ENCODE measurements at places on chromosomes 4 and X.

DNA sequence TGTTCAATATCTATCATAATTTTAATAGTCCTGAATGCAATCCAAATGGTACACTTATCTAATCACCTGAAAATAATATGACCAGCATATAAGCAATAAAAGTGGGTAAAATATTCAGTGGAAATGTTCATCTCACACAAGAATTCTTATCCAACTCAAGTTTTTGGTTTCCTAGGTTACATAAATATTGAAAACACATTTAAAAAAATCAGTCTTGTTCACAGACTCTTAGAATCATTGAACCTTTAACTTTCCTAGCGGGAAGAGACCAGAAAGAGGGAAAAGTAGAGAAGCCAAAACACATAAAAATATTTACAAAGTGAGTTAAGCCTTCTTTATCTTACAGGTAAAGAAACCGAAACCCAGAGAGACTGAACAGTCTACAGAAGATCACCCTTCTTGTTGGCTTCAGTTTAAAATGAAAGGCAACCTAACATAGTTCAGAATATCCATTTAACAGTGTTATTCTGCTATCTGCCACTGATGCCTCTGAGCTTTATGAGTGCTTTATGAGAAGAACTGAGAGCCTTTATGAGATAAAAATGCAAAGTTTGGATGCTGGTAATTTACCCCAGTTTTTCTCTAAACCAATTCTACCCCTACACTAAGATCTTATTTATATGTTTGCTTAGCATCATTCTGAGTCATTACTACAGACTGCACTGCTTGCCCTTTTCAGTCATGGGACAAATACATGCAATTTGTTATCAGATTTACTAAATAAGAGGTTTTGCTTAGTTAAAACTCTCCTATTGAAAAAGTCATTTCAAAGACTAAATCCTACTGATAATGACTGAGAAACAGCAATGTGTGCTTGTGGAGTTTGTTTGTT lies 453.3 kb upstream of the INTU start:
- DNase-seq, result no peak

- no peak for DNase-seq
Measured at GRCh38 chr4:34464196-34464595, 1780.1 kb downstream of the ARAP2 start.

GRCh38 chr4:152522245-152522644 lies 13.6 kb downstream of the FBXW7 start:
- DNase-seq, result no peak

DNA sequence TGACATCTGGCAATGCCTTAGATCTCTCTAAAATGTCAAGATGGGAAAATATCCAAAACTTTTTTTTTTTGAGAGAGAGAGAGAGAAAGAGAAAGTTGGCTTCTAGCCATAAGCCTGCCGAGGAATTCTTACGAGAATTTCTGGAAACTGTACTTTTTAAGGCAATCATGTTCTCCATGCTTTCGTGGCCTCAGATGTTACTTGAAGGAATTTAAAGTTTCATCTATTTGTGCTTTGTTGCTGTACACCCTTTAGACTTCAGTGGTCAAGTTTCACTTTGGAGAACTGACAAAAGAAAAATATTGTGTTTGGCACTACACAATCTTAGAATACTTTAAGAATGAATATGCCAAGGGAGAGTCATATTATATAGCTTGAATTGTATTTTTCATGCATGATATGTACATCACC lies 53.9 kb downstream of the FAT4 start:
- DNase-seq, result no peak

DNA sequence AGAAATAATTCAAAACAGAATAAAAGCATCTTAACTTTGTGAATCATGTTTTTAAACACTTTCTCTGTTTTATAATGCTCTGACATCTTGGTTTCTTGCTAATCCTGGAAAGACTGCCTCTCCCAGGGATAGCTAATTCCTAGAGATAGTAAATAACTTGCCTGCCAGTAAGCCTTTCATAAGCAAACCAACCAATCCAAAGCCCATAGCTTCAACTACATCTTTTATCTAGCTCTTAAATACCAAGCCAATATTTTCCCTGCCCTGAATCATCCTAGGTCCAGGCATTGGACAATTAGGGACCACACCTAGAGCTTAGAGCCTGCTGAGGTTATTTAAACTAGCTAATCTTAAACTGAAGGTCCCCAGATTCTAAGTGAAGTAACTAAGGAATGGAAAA lies 223.7 kb upstream of the DIPK2B start:
- DNase-seq, result no peak

- no peak for DNase-seq
Measured at GRCh38 chr4:108333353-108333942, 164.7 kb upstream of the LEF1 start.

DNA sequence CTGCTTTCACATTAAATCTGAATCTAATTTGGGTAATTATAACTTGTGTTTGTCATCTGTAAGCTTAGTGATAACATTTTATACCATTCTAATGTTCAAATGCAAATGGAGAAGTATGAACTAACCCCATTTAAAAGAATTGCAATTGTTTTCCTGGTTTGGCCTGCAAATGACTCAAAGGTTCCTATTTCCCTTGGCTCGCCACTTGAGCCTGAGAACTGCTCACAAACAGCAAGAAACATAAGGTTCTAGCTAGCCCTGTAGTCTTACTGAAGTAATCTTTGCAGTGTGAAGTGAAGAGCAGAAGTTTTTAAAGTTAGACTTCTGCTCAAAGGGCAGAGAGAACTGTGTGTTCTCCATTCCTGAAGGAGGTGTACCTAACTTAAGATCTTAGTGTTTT lies 27.2 kb downstream of the UPRT start:
- DNase-seq, result no peak

DNA sequence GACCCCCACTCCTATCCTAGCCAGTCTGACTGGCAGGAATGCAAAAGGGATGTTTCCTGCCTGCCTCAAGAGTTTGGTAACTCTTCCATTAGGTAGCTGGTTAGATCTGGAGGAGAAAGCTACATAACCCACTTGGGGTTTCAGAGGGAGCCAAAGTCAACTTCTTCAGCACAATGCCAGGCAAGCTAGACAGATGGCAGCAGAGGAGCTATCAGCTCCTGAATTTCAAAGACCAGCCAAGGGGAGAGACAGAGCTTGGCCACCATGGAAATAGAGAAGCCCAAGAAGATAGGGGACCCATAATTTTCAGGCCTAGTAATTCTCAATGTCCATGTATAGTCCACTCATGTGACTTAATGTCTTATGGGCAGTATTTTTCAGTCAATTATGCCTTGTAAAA lies 56.4 kb downstream of the PGRMC1 start:
- DNase-seq, result no peak

GRCh38 chr4:108313546-108314339 lies 145.0 kb upstream of the LEF1 start:
- DNase-seq, result no peak

DNA sequence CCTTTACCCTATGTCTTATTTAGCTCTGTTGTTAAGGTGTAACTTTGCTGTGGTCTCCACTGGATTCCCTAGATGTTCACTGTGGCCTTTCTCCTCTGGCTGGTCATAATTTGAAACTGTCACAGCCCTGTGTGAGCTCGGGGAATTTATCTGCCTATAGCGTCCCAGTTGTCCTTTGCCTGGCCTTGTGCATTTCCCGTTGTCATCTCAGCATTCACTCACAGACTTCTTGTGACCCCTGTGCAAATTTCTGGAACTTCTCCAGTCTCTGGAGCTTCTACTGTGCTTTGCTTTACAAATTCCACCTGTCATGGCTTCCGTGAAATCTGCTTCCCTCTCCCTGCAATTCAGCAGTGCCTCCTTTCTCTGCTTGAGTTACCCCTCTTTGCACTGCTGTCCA lies 106.7 kb downstream of the WWC2 start:
- no peak for DNase-seq

DNA sequence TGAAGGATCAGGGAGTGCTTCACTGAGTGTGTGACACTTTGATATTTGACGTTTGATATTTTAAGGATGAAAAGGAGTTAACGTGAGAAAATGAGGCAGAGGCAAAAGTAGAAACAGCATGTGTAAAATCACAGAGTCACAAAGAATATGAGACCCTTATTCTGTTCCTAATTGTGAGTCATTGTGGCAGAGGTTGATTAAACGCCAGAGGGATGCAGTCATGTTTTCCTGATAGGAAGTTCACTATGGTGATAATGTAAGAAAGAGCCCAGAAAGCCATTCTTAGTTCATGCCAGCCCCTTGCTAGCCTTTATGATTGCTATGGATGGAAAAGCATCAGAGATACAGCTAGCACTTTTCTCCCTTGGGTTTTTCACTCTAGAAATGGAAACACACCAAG lies 33.5 kb upstream of the IGSF1 start:
- DNase-seq, result no peak

- DNase-seq, result no peak
Measured at GRCh38 chrX:29044423-29045184, 457.4 kb downstream of the IL1RAPL1 start.

GRCh38 chr4:101931619-101932018 lies 141.1 kb downstream of the BANK1 start:
- DNase-seq, result no peak

DNA sequence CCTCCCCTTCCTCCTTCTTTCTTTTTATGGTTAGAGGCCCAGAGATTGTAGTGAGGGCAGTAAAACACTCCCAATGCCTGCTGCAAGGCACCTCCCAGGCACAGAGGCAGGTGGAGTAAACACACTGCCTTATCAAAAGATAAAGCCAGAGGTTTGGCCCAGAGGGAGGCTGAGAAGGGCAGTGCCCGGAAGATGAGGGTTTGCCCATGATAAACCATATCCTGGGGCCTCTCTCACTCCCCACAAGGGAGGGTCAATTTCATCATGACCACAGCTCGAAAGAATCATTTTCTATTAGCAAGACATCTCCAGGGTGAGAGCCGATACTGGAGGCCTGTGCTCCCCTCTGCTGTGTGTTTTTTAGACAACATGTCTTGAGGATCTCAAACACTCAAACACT lies 98.5 kb upstream of the FAM9C start:
- DNase-seq, result peak; percentile 84

DNA sequence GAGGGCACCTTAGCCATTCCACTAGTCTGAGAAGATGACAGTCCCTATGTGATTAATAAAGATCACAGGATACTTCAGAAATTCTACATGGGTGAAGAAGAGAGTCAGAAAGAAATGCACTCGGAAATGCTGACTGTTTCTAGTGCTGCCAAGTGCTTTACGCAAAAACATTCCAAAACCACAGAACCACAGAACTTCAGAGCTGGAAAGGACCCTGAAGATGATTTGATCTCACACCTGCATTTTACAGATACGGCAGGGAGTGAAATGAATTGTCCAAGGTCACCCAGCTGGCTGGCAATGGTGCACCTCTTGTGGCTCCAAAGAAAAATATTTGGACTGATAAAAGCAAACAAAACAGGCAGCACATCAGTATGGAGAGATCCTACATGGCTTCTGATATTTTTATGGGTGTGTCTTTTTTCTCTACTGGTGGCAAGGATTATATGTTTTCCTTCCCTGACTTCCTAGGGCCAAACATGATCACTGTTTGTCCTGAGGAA lies 115.9 kb downstream of the MAML3 start:
- no peak for DNase-seq

GRCh38 chr4:81452452-81453006 lies 19.2 kb downstream of the RASGEF1B start:
- no peak for DNase-seq

DNA sequence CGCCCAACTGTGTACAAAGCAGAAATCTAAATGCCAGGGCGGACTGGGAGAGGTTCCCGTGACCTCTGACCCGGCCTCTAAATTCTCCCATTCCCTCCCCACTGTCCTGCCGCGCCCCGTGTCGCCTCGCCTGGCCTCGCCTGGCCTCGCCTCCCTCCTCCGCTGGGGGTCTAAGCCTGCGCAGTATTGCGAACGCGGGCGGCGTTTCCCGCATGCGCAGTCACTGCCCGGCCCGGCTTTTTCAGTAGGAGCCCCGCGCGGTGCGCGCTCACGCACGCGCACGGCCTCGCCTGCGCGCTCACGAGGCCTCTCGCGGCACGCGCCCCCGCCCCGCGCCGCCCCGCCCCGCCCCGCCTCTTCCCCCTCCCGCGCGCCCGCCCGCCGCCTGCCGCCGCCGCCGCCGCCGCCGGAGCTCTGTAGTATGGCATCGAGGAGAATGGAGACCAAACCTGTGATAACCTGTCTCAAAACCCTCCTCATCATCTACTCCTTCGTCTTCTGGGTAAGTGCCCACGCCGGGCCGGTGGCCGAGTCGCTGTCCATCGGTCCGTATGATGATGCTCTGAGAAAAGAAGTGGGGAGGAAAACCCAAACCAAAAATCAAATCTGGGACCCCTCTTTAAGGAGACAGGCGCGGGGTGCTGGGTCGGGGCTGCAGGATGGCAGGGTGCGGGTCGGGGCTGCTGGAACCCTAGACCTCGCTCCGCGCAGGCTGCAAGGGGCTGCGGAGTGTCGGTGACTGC lies at the start of gene TSPAN7:
TSPAN7 (plus strand) TSS at position 417 of the 743 bp plus-strand sequence; CDS start at position 422, 5 bp downstream.
- no peak for DNase-seq

DNA sequence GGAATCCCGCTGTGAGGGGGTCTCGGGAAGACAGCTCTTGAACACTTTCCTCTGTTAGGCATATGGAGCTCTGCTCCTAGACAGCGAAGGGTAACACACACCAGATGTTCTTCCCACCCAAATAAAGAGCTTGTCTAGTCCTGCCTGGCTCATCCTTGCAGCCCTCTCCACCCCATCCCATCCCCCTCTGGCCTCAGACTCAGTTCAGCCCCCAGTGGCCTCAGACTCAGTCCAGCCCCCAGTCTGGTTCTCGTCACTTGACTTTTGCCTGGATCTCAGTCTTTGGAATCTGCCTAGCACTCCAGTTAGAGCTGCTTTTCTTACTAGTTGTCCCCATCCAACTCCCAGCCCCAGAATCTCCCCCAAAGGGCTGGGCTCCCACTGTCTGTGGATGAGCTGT lies 14.9 kb downstream of the RAB33A start:
- DNase-seq, result no peak

- DNase-seq, result no peak
Measured at GRCh38 chr4:84690481-84690880, 107.6 kb downstream of the CDS1 start.

DNA sequence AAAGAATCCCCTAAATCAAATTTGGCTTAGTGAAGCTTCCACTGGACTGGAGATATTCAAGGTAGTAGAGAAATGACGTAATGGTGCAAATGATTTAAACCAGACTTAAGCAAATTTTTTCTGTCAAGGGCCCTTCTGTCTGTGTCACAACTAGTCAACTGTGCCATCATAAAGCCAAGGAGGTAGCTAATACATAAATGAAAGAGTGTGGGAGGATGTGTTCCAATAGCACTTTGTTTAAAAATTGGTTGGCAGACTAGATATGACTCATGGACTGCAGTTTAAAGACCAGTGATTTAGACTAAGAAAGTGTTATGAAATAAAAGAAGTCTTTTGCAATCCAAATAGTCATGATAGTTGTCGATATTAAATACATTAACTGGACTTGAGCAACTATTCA lies 24.3 kb upstream of the TEX13C start:
- no peak for DNase-seq

- DNase-seq, result no peak
Measured at GRCh38 chr4:139700568-139700967, 34.9 kb downstream of the MGST2 start.

- DNase-seq, result no peak
Measured at GRCh38 chr4:11604821-11605220, 176.1 kb upstream of the HS3ST1 start.

- DNase-seq, result no peak
Measured at GRCh38 chr4:153909672-153910071, 120.8 kb upstream of the SFRP2 start.

- no peak for DNase-seq
Measured at GRCh38 chr4:106062452-106062875, 167.2 kb downstream of the NPNT start.

All from GF-D8 (cell line).